ENCODE measurements at places on chromosomes 12 and 14.

DNA sequence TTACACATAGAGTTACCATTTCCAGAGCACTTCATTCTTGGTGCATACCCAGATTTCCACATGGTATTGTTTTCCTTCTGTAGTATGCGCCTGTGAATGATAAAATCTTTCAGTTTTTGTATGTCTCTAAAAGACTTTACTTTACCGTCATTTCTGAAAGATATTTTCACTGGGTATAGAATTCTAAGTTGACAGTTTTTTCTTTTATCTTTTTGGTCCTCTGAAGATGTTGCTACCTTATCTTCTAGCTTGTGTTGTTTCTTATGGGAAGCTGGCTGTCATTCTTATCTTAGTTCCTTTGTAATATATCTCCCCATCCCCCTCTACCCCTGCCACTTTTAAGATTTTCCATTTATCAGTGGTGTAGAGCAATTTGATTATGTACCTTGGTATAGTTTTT, 36.7 kb downstream of the PRMT8 start:
- DNase-seq: no peak

DNA sequence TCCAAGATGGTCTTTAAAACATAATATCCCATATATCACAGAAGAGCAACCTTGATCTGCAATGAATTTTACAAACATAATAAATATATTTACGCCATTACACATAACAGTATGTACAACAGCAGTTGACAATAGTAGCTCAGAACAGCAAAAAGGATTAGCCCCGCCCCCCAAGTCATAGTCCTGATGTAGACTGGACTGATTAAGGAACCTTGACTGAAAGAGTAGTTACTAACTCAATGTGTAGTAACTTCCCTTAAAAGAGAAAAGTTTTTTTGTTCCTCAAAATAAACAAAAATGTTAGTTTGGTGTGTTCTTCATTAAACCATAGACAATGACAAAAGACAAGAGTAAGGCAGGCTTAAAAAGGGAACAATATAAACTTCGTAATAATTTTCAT, 44.5 kb downstream of the GTF2A1 start:
- DNase-seq: no peak

DNA sequence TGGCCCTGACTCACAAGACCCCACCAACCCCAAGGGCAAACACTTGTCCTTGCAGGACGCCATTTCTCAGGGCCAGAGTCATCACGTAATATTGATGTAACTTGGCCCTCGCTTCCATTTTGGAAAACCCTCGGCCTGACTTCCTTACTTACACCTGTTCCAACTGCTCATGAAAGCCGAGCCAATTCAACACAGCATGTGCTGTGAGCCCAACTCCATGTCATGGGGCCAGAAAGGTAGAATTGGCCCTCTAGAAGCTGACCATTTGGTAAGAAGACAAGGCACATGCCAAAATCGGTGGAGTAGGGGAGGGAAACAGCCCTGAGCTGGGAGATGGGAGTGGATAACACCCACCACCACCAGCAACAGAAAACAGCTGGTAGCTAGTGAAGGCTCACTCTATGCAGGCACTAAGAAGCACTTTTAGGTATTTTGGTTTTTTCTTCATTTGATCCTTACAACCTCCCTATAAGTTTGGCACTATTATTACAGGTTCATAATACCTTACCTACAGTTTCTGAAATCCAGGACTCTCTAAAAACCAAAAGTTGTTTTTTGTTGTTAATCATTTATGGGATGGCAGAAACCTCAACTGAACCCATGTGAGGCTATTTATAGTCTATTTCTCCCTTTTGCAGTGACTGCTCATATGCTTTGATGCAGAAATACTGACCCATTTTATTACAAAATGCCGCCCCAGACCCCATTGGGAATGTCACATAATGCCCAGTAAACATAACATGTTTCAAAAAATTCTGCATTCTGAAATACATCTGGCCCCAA, 6.5 kb downstream of the TTC7B start:
- DNase-seq: no peak

GRCh38 chr12:115417610-115418009, 733.6 kb upstream of the TBX3 start:
- no peak for DNase-seq

GRCh38 chr14:65179918-65180724, 77.8 kb upstream of the MAX start:
- peak; percentile 59 for DNase-seq

DNA sequence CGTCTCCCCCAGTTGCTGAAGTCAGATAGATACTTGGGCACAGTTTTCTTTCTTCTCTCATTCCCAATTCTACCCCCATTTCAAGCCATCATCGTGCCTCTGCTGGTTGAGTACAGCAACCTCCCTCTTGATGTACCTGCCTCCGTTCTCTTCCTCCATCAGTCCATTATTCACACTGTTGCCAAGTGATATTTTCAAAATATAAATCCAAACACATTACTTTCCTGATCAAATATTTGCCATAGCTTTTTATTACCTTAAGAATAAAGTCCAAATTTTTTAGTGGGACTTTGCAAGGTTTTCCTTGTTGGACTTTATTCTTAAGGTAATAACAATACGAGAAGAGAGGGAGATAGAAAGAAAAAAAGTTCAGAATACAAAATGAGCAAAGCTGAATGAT, 18.6 kb upstream of the SSPN start:
- no peak for DNase-seq

DNA sequence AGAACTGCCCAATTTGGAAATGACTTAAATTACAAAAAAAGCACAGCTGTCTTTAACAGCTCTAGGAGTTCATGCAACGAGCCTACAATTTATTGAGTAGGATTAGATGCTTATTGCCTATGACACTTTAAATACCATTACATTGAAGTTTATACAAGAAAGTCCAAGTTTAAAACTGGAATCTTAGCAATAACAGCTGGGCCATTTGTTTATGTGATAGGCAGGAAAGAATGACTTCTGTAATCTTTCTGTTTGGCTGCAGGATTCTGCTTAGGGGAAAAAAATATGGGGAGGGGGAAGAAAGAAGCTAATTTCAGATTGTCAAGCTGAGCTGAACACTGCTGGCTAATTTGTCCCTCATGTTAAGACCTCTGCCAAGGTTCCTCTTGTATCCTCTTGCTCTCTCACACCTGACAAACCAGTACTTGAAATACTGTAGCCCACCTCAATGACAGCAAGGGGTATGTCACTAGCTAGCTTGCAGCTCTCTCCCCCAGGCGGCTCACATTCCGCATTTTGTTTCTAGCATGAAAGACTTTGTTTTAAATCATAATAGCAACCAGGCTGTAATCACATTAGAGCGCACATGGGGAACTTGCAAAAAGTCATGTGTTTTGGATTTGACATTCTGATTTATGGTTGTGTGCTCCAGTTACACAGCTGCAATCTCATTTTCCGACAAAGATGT, 384.8 kb downstream of the BMP4 start:
- DNase-seq: no peak

DNA sequence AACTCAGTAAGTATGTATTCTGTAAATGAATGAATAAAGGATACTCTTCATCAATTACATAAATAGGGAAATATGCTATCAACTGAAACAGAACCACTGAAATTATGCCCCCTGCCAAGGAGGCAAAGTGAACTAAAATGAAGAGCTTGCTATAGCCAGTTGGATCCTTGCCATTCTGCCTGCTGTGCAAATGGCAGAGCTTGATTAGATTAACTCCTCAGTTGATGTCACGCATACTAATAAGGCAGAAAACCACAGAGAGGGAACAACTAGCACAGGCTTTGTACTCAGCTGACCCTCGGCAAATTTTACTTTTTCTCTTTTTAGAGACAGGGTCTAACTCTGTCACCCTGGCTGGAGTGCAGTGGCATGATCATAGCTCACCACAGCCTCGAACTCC, 36.7 kb upstream of the FERMT2 start:
- no peak for DNase-seq

DNA sequence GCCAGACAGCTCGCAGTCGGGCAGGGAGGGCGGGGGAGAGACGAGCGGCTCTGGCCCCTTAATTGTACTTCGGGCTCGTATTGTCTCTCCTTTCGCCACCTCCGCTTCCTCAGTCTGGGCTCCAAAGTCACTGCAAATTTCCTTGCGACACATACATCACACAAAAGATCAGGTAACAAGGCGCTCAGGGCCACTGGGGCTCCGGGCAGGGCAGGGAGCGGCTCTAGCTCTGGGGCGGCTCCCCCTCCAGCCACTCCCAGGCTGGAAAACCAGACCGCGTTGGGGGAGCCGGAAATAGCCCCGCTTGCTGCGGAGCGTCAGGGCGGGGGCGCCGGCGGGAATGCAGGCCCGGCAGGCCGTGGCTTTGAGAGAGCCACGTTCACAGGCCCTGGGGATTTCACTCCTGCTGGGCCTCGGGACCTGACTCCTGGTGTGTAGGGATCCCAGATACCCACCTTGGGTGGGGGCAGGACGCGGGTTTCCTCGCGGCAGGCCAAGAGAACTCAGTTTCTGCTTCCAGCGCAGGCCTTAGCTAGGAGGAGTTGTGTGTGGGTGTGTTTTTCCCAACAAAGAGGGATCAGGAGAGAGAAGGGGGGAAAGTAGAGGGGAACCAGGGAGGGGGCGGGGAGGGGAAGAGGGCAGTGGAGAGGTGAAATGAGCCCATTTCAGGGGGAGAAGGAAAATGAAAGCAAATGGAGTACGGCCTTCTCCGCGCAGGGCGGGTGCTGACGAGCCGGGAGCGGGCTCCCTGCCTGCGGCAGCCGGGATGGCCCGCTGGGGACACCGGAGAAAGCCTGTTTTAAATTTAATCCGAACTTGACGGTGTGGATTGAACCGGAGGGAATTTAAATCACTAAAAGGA, 4.4 kb upstream of the HOXC9 start:
- DNase-seq: no peak

DNA sequence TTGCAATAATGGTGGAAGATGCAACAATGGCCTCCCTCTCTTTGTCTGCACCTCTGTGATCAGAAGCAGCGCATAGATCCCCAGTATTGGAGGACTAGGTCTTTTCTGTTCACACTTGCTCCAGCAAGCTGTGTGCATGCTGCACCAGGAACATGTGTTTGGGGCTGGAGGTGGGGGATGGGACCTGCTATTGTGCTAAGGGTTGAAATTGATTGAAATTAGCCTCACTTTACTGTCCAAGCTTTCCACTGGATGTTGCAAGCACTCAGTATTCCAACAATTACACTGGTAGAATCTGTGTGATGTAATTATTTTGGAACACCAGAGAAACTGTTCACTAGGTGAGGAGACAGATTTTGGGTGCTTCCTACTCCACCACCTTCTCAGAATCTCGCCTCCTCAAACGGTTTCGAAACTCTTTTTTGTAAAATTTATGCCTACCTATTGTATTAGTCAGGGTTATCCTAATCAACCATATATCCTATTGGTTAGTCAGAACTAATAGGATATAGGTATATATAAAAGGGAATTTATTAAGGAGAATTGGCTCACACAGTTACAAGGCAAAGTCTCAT, 35.6 kb downstream of the IFT81 start:
- DNase-seq: no peak

DNA sequence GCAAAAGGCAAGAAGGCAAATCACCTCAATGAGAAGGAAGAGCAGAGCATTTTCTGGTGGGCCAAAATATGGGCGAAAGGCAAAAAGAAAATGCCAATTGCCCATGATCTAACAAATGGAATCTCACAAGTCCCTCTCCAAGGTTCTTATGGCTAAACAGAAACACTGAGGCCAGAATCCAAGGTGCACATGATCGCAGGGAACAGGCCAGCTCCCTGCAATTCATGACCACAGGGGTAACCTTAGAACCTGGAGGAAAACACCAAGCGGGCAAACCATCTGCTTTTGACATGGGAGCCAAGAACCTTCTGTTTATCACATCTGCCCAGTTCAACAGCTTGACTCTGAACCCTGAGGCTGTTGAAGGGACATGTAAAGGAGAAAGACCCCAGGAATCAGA, 60.0 kb downstream of the NT5DC3 start:
- DNase-seq: no peak

DNA sequence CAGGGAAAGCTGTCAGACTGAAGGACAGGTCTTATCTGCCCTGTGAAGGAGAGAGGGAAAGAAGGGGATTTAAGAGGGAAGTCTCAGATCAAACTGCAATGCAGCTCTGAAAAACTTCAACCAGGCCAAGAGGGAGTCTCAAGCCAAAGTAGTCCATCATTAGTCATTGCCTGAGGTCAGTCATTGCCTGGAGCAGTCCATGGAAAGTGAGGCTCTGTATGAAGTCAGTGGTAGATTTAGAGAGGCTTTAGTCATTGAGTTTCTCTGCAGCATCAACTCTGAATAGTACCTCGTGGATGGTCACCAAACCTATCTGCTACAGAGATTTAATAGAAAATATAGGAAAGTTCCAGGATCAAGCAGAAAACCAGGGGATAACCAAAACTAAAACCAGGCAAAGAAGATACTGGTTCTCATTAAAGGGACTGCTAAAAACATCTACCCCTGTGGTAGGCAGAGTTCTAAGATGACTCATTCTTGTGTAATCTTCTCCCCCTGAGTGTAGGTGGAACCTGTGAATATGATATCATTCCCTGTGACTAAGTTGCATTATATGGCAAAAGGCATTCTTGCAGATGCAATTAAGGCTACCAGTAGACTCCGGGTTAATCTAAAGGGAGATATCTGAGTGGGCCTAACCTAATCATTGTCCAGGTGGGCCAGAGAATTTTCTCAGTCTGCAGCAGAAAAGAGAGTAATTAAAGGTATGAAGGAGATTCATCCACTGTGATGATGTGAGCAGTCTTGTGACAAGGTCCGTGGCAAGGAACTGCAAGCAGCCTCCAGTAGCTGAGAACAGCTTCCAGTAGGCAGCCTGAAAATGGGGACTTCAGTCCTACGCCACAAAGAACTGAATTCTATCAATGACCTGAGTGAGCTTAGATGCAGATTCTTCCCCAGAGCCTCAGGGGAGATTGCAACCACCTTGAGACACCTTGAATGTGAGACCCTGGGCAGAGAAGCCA, 123.1 kb downstream of the GALC start:
- DNase-seq: no peak

- no peak for DNase-seq
Measured at GRCh38 chr14:85445151-85445795, 84.7 kb upstream of the FLRT2 start.

- DNase-seq: peak; percentile 25
Measured at GRCh38 chr12:27821259-27821973, 41.4 kb upstream of the MANSC4 start.

DNA sequence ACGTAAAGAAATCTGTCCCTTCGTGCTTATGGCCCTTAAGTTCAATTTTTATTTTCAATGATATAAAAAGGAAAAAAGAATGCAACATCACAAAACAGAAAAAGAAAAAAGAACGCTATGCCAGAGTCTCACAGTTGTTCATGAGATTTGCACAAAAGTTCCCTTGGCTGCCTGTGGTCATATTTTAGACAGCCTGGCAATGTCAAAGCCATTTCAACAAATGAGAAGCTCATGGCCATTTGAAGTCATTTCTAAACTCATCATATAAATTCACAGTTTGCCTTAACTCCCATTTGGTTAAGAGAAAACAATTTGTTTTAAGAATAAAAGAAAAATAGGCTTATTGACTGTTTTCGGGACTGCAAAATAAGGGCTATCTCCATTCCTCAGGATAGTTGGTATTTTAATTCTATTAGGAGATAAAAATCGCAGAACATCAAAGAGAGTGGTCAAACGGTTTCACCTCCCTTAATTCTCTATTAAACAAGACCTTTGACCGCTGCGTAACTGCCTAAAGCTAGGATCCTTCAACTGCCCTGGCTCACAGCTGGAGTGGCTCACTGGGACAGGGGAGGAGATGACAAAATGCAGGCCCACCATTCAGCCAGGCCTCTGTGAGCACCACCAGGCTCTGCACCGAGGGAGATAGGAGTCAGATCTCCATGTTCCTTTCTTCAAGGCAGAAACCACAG, 119.2 kb upstream of the DAAM1 start:
- no peak for DNase-seq

GRCh38 chr12:86230516-86231146, 25.6 kb downstream of the MGAT4C start:
- DNase-seq: no peak
